ENCODE measurements at places on chromosomes 3 and 15. TPM values are rescaled to one million over a fixed set of nuclear protein-coding genes. Genes with fewer than 3 reads are reported as not detected.

- no peak for DNase-seq
Observed at GRCh38 chr3:53350652-53351051, 3.3 kb upstream of the DCP1A start.

GRCh38 chr15:63971427-63971805 lies 74.9 kb downstream of the DAPK2 start:
- DNase-seq, result no peak

DNA sequence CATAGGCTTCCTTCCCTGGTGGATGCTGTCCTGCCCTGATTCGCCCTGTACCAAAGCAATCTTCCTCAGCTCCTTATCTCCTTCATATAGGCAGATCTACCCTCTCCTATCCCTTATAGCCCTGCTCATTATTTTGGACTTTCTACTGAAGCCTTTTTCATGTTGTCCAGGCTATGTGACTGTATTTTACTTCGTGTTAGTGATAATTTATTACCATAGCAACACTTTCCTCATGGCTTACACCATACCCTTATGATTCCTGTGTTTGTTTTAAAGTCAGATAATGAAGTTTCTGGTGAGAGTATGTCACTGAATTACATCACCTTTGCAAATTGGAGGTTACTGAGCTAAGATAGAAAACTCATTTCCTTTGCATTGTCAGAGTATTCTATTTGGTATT lies 352.6 kb downstream of the NLGN1 start:
- no peak for DNase-seq

- DNase-seq, result no peak
Observed at GRCh38 chr15:75791337-75791713, 51.9 kb upstream of the UBE2Q2 start.

Gene LDHAL6B
- total RNA-seq, result not detected

Gene SLC28A1
- 0.26 TPM for total RNA-seq

Gene ZNF774
- total RNA-seq, result 9.6 TPM

Data from body of pancreas (tissue), 4 donors.